ENCODE measurements at places on chromosomes 6 and 20.

- no peak for DNase-seq
These were observed 10.6 kb upstream of the RSPO3 start for GRCh38 chr6:127107916-127108315.

GRCh38 chr6:89727501-89727900 lies 89.0 kb upstream of the LYRM2 start:
- DNase-seq = no peak

DNA sequence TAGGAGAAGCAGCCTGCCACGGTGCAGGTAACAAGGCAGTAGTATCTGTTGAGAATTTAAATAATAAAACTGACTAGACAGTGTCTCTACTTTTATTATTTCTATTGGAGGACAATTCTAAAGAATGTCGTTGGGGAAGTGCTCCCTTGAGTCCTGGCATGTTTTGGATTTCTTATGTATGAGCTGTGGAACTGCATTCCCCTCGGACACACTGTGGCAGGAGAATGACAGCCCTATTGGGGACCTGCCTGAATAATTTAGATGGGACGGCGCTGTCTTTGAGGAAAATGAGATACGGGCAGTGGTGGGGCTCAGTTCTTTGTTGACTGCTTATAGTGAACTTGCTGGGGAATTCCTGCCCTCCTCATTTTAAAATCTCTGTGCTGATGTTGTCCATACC lies 2.4 kb upstream of the SCP2D1 start:
- no peak for DNase-seq

GRCh38 chr6:15021074-15021473 lies 224.8 kb upstream of the JARID2 start:
- no peak for DNase-seq

DNA sequence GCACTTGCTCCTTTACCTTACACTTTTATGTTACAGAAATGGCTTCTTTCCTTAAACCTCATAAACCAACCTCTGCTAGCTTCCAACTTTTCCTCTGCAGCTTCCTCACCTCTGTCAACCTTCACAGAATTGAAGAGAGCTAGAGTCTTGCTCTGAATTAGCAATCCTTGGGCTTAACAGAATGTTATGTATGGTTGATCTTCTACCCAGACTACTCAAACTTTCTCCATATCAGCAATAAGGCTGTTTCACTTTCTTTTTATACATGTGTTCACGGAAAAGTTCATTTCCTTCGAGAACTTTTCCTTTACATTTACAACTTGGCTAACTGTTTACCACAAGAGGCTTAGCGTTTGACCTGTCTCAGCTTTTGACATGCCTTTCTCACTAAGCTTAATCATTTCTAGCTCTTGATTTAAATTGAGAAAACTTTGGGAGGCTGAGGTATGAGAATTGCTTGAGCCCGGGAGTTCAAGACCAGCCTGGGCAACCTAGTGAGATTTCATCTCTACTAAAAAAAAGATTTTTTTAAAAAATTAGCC lies 207.3 kb downstream of the BMP7 start:
- DNase-seq = no peak

GRCh38 chr20:59525500-59526241 lies 78.7 kb upstream of the PHACTR3 start:
- DNase-seq = no peak

DNA sequence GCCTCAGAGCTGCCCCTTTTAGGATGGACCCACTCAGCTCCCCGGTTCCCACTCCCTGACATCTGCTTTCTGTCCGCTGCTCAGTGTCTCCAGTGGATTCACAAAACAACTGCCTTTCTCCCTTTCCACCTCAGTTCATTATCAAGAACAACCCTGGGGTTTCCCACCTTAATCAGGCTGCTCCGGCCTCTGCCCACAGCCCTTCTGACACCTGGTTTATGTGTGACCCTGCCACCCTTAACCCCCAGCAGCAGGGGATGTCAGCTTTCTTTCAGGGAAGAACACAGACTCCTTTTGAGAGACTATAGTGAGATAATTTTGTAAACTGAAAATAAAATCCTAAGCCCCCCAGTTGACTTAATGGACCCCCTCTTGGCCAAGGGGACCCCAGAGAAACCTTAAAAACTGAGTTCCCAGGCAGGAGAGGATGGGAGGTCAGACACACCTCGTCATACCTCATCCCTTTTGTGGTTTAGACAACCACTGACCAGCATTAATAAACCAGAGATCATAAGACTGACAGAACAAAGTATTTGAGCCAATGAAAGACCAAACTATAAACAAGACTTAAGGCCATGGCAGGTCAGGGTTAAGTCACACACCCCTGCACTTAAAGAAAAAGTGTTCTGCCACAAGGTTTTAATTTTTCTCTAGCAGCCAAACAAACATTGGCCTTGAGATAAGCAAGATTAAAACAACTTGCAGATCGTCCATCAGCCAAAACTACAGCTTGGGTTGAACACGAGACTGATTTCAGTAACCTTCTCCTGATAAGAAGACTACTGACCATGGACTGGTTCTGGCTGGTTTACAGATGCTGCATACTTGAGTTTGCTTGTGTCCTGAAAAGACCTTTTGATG lies 42.4 kb upstream of the DDR1 start:
- no peak for DNase-seq

DNA sequence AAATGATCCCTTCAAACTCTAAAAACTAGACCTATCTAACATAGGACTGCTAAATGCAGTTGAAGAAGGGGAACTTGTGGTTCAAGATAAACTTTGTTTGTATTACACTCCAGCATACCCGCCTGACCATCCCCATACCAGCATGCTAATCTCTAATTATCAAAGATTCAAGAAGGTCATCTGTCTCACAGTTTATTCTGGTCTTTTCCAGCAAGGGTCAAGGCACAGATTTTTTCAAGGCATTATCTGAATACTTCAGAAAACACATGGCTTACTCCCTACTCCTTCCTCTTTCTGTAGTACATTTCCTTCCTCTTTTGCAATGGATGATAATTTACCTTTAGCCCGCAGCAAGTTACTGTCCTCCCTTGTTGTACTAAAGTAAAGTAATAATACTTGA lies 174.1 kb downstream of the PKHD1 start:
- DNase-seq = no peak

DNA sequence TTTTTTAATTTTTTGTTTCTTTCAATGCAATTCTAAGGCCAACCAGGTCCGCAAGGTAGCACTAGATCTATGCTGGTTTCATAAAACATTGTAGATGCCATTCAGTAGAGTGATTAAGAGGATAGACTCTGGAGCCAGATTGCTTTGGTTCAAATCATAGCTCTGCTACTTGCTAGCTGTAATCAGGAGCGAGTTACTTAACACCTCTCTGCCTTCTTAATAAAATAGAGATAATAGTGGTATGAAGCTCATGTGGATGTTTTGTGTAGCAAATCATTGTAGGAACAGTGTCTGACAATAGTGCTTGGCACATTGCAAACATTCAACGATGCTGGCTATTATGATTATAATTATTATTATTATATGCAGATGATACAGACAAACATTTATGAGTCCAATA lies 164.9 kb downstream of the LAMA2 start:
- DNase-seq = no peak

DNA sequence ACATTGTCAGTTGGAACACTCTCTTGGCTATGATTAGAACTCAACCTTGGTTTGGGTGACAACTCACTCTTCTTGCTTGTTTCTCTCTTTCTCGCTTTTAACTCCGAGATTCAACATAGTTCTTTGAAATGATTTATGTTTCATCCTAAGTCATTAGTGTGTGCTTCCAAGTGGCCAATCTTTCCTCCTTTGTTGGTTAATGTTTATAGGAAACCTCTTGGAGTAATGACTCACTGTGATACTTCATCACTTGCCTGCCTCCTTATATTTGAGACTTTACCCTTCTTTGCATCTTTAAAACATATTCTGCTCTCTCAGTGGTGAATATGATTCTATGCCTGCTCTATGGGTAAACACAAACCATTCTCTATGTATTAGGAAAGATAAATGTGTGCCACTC lies 279.7 kb upstream of the FLRT3 start:
- no peak for DNase-seq

DNA sequence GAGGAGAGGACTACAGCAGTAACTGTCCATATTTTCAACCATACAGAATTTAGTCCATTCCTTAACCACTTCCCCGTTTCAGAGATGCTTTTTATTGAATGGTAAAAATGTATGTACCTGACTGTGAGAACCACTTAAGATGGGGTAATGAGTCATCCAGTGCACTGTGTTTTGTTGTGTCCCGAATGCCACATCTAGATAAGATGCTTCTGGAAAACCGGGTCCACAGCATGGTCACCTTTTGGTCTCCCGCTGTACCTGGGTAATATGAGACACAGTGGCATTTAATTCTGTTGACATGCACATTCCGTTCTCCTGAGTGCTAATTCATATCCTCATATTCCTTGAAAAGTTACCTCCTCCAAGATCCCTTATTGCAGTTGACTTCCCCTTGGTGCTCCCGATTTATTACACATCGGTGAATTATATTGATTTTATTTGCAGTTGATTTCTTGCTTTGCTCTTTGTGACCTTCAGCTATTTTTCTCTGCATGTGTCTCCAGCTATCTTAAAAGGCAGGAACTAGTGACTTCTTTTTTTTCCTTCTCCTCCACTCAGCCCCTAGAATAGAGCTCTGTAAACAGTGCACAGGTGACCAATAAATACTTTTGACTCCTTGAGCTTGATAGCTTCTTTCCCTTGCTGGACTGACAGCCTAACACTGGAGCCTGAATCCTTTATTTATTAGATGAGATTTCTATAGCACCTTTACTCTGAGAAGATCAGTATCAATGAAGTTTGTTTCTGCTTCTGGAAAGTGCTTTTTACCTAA lies 314.6 kb downstream of the ZFAND3 start:
- no peak for DNase-seq

DNA sequence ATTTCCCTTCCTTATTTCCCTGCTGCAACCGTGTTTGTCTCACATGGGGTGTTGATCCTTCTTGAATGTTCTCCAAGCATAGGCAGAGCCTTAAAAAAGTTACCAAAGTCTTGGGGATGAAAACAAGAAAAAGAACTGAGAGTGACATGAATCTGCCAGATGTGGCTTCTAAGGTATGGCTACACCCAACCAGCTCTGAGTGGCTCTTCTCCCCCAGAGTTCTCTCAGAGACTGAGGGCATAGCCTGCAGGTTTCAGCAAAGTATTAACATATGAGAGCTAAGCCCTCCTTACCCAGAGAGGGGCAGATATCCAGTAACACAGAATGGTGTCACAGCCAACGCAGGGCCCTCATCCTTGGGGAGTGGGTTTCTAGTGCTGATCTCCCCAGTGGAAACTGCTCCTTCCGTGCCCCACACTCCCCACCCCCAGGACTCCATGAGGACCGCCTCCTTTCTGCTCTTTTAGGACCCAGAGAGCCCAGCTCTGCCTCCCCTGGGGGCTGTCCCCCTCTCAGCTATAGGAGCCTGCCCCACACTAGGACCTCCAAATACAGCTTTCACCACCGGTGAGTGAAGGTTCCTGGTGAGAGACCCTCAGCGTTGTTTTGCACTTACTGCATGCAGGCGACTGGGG lies 23.3 kb upstream of the SGK2 start:
- DNase-seq = no peak

GRCh38 chr6:52595000-52595795 lies 18.3 kb upstream of the TRAM2 start:
- DNase-seq = peak; percentile 64

- no peak for DNase-seq
These were observed 25.2 kb downstream of the HLA-A start for GRCh38 chr6:29967379-29968010.

DNA sequence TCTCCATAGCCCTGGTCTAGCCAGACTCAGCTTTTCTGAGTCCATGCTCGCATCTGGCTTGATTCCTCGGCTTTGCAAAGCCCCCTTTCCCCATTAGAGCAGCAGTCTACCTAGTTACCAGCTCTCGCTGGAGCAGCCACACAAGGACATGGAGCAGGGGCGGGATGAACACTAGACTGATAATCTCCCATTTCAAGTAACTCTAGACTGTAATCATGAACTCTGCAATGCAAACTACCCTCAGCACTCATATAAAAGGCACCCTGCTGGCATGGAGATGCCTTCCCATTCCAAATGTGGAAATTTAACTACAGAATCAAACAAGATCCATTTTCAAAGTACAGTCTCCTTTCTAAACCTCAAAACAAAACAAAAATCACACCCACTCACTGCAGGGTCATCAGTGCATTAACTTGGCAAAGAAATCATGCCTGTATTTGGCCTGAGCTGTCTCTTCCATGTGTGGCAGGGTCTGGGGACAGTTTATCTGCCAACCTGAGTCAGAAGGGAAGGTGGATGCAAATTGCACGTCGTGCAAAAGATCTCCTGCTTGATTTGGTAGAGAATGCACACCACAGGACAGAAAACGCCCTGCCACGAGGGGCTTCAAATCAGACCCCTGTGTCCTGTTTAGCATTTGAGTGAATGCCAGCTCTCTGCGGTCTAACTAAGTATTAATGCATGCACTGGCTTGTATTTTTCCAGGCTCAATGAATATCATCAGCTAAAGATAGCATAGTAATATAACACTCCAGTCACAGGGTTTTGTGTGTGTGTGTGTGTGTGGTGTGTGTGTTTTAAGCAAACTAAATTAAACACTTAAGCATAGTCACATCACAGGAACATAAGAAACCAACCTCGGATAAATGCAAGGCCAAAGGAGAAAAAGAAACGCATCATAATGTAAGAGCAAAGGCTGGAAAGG lies 85.3 kb downstream of the MYLK4 start:
- no peak for DNase-seq

GRCh38 chr6:146914489-146915483 lies 289.4 kb upstream of the STXBP5 start:
- DNase-seq = peak; percentile 79

DNA sequence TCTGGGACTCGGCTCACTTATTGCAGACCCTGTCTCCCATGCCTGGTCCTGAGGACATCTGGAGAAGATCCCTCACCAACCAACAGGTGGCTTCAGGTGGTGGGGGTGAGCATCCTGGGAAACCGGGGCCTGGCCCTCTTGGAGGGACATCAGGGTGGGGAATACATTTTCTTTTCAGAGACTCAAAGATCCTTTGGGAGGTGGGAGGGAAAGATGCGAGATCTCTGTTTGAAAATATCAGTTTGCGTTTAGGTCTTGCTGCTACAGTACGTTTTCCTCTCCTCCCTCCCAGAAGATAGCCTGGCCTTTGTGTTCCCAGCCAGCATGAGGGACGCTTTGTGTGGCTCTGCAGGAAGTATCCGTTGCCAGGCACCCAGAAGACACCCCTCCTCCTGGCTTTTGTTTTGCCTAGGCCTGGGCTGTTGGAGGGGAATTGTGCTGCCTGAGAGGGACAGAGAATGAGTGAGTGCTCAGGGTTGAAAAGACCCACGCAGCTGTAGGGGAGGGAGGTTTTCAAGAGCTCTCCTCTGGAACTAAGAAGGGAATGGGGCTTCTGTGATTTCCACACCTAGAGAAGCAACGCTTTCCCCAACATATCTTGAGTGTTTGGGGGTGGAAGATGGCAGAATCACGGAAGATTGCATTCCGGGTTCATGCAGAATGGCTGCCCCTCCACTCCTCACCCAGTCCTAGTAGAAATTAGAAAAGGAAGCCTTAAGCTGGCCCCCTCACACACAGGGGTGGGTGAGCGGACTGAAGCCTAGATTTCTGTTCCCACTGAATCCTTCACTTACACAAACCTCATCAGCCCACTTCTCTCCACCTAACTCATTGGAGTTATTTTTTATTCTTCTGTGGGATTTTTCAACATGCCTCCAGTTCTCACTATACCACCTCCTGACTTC lies 22.0 kb upstream of the SLC2A12 start:
- DNase-seq = no peak

- no peak for DNase-seq
These were observed 154.2 kb upstream of the MLN start for GRCh38 chr6:33957892-33958525.
